ENCODE measurements at places on chromosomes 4 and X.

GRCh38 chr4:37058826-37059225, 185.7 kb upstream of the NWD2 start:
- DNase-seq: no peak

- no peak for DNase-seq
These were observed 4.4 kb upstream of the PRDX4 start for GRCh38 chrX:23662853-23663252.

DNA sequence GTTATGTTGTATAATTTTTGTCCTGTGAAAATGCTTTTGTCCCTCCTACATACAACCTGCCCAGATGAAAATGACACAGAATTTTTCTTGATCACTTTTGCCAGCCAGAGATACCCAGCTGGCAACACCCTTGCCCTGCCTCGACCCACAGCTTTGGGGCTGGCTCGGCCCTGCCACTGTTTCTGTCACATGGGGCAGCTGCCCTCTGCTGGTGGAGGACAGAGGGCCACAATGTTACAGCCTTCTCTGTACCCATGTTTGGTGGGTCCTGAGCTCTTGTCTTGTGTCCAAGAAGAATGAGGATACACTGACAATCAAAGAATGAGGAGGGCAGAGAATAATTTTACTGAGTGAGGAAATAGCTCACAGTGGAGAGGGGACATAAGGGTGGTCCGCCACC, 31.1 kb downstream of the BMP15 start:
- no peak for DNase-seq

GRCh38 chrX:133538148-133538547, 122.9 kb upstream of the GPC4 start:
- DNase-seq: no peak

DNA sequence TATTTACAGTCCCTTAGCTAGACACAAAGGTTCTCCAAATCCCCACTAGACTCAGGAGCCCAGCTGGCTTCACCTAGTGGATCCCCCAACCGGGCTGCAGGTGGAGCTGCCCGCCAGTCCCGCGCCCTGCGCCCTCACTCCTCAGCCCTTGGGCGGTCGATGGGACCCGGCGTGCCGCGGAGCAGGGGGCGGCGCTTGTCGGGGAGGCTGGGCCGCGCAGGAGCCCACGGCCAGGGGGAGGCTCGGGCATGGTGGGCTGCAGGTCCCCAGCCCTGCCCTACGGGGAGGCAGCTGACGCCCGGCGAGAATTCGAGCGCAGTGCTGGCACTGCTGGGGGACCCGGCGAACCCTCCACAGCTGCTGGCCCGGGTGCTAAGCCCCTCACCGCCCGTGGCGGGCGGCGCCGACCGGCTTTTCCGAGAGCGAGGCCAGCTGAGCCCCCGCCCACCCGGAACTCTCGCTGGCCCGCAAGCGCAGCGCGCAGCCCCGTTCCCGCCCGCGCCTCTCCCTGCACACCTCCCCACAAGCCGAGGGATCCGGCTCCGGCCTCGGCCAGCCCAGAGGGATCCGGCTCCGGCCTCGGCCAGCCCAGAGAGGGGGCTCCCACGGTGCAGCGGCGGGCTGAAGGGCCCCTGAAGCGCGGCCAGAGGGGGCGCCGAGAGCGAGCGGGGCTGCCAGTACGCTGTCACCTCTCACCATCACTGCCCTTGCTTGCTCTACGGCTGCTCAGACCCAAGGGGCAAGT, 39.4 kb downstream of the WFS1 start:
- DNase-seq: no peak
